ENCODE measurements at places on chromosomes 1 and 21.

DNA sequence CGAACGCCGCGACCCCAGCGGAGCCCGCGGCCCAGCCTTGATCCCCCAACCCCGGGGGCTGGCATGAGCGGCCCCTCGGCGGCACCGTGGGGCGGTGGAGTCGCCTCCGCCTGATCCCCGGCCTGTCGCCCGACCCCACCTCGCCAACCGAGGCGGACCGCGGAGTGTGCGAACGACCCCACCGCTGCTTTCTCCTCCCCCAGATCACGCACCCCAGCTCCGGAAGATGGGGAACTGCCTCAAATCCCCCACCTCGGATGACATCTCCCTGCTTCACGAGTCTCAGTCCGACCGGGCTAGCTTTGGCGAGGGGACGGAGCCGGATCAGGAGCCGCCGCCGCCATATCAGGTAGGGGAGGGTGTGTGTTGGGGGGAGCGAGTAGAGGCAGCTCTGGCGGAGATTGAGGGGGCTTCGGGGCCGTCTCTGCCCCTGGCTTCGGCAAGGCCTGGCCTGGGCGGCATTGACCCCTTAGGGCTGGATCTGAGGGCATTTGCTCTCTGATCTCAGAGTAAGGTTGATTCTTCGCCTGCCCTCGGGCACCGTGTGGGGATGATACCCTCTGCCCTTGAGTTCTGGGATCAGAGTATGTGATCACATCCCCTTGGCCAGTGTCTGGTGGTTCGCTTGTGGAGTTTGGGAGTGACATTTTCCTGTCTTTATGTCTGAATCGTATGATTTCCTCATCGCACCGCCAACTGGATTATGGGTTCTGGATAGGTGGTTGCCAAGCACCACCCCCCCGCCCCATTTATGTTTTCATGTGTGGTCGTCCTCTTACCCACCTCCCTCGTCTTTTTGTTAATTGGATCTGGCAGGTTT lies 668 bp downstream of the RNF11 start:
- DNase-seq: peak; percentile 40

- DNase-seq: no peak
Observed at GRCh38 chr1:905071-905749, 18.5 kb upstream of the SAMD11 start.

DNA sequence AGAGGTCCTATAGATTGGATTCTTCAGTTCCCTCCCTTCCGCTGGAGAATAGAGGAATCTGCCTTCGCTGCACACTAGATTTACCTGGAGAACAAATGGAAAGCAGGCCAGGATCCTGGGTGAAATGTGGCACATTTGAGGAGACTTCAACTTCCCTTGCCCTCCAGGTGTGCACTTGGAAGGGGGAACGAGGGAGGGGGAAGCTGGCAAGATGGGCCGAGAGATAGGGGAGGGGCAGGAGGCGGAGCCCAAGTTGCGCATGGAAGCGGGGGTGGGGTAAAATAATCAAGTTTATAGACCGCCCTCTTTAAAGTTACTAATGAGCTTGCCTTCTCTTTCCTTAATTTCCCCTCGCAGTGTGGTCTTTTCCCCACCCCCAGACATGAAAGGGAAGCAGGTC lies 155.7 kb upstream of the CAMK1G start:
- DNase-seq: no peak

DNA sequence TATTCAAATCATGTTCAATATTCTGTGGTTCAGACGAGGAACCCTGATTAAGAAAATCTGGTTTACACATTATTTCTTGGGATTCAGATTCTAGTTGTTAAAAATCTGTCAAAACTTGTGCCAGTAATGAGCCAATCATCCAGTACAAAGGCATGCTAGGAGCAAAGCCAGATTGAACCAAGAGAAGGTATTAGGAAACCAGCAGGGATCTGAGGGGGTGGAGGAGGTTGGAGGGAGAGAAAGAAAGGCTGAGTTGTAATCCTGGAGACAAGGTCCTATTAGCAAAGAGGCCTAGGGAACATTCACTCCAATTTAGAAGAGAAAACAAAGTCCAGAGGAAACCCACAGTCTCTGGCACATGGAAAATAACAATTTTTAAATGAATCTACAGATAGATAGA lies 352.9 kb downstream of the LTN1 start:
- DNase-seq: no peak

DNA sequence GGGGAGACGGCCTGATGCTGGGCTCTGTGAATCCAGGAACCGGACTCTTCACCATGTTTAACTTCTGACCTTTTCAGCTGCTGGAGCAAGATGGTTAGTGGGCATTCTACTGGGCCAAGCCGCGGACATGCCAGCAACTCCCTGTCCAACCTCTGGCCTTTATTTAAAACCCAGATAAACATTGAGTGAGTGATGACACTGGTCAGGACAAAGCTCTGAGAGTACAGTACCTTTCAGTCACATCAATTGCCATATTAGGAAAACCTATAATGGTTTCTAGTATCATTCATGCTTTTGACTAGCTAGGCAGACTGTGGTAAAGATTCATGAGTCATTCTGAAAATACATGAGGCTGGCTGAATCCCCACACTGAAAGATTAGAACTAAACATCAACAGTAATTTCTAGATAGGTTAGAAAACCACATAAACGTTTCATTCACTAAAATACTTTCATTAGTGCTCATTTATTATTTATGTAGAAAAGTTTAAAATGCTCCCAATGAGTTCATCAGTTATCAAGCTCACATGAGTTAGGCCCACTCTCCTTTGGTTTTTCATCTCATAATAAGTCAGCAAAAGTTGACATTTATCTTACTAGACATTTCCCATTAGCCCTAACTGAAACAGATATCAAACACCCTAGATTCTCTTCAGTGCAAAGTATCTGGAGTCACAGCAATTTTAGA lies 7.1 kb upstream of the ACTA1 start:
- DNase-seq: no peak

- no peak for DNase-seq
Observed at GRCh38 chr21:34900376-34900775, 148.7 kb downstream of the RUNX1 start.

DNA sequence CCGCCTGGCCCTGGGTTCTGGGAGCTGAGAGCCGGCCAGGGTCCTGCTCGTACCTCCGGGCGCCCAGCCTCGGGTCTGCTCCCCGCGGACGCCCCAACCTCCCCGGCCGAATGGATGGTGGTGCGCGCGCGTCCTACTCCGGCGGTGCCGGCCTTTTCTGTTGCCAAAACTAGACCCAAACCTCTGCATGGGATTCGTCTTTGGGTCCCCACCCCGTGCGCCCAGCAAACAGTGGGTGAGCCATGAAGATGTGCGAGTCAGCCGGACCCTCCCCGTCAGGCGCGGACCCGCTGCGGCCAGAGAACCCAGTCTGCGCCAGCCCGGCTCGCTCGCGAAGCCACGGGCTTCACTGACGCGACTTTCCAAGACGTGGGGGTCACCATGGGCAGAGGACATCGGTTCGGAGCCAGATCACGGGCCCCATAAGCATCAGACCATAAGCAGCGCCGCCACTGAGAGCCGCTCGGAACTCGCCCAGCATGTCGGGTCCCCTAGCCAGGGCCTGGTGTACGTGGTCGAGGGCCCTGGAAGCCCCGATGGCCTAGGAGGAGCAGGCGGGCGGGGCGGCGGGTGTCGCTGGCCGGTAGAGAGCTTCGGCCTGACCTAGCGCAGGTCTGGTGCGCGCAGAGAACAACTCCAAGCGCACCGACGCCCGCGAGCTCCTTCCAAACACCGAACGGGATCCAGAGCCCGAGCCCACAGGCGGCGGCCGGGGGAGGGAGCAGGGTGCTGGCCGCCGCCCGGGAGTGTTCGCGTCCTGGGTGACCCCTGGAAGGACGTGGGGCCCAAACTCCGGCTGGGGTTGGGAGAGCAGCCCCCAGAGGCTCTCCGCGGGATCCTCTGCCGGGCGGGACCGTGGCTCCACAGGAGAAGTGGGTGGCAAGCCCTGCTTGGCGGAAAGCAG lies 1.0 kb upstream of the TP73 start:
- no peak for DNase-seq

GRCh38 chr1:152565115-152565514 lies 1.5 kb downstream of the LCE3E start:
- no peak for DNase-seq

GRCh38 chr1:238139713-238140112 lies 249.0 kb upstream of the ZP4 start:
- no peak for DNase-seq

DNA sequence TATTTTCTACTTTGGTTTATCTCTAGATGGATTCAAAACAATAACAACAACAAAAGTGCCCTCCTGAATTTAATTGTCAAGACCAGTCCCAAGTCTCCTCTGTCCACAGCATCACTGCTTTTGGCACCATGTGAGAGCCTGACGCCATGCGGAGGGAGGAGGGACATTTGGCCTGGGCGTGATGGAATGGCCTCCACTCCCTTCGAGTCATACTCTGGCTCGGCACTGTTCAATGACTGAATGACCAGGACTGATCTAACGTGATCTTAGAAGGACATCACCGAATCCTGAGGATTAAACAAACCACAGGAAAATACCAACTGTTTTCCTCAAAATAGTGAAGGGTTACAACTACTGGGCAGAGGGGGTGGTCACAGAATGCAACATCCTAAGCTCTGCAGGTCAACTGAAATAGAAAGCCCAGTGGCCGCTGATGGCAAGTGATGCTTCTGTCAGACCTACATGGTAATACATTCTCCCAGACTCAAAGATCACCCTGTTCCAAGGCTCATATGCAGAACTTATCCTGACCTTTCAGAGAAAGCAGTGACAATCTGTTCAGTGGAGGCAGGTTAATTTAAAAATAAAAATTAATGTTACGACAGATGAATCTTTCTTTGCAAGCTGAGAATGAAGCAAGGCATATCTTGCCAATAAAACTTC lies 19.1 kb downstream of the SRSF4 start:
- no peak for DNase-seq

DNA sequence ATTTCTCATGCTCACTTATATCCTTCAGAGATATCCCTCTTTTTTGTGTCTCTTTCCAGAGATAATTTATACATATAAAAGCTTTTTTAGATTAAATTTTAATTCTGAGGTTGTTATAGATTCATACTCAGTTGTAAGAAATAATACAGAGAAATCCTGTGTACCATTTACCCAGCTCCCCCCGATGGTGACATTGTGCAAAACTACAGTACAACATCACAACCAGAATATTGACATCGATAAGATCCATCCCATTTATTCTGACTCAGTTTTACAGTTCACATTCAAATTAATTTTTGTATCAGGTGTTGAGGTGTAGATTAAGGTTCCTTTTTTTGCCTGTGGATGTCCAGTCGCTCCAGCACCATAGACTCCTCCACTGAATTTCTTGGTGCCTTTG lies 14.3 kb downstream of the DMRTB1 start:
- no peak for DNase-seq

GRCh38 chr1:77415579-77415978 lies 133.8 kb downstream of the AK5 start:
- DNase-seq: no peak

- DNase-seq: no peak
Observed at GRCh38 chr1:180898441-180899219, 14.1 kb upstream of the KIAA1614 start.

- DNase-seq: no peak
Observed at GRCh38 chr1:190479516-190479915, 1.9 kb upstream of the BRINP3 start.
